ENCODE measurements at places on chromosomes 6 and 20.

DNA sequence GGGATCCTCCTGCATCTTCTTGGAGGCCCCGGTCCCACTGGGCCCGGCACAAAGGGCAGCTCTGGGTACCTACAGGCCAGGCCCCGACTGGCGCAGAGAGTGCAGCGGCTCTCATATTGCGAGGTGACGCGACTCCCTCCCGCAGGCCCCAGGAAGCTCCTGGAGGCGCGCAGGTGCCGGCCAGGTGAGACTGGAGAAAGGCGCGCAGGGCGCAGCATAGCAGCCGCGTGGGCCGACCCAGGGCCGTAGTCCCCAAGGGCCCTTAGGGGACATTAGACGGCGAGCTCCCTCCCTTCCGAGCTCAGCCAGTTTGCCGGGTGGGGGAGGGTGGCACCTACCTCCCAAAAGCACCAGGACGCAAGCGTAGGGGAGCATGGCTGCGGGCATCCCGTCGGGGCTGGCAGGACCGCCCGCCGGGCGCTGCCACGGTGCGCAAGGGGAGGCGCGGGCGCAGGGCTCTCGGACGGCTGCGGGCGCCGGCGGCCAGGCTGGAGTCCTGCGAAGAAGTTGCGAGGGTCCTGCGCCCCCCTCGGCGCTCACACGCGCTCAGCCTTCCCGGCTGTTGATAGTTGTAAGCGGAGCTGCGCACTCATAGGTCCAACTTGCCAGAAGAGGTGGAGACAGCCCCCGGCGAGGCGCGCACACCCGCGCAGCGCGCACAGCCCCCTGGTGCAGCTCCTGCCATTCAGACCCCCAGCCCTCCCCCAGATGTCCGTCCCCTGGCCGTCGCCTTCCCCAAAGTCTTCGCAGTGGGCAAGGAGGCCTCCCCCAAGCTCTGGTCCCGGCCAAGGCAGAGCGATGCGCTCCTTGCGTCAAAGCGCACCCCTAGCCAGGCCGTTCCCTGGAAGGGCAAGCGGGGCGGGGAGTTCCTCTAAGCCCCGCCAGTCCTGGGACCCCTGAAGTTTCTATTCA is 622 bp downstream of the APCDD1L start:
- no peak for DNase-seq

GRCh38 chr20:58638467-58639181 is 12.5 kb upstream of the STX16 start:
- DNase-seq: no peak

DNA sequence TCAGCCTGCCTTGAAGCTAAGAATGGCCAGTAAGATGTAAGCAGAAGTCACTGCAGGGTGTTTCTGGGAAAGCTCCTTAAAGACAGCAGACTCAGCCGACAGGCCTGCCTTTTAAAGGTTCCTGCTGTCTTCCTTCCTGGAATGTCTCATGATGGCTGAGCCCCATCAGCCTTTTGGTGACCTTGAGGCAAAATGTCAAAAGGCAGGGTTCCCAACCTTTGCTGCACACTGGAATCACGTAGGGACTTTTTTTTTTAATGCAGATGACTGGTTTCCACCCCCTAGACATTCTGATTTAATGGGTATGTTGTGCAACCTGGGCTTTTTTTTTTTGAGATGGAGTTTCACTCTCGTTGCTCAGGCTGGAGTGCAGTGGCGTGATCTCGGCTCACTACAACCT is 11.6 kb downstream of the MDGA1 start:
- no peak for DNase-seq

- no peak for DNase-seq
These were observed 49.5 kb upstream of the CCDC167 start for GRCh38 chr6:37549154-37549553.

DNA sequence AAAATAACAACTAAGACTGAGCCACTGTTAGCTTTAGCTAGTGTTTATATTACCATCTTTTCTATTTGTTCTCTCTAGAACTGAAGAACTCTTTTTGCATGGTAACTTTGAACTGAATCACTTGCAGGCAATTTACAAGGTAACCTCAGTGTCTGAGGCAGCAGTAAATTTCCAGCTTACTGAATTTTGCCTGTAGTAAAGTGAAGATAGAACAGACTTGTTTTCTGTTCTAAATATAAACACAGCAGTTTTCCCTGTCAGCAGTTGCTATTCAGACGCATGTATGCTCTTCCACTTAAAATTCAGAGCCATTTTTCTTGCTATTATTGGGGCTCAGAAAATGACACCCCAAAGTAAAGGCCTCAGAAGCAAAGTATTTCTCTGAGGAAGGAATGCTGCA is 974.0 kb upstream of the GJE1 start:
- no peak for DNase-seq

- no peak for DNase-seq
These were observed 139.3 kb downstream of the UNC5CL start for GRCh38 chr6:40899684-40900155.

DNA sequence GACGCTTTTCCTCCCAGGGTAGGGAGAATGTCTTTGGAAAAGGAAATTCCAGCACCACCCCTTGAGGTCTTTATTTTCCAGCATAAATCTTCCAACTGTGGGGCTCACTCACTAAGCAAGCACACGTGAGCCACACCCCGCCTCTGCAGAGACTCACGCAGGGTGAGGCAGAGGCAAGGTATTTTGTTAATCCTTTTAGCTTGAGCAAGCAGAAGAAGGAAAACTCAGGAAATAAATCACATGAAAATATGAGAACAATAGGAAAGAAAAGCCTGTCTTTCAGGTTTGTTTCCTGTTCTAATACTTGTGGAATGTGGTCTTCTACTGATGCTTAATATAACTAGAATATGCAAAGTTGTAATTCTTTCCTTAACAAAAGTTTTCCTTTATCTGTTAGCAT is 4.1 kb upstream of the PHACTR2 start:
- no peak for DNase-seq

- DNase-seq: no peak
These were observed 62.7 kb upstream of the TRAF3IP2 start for GRCh38 chr6:111668410-111668809.

GRCh38 chr20:5675103-5676091 is 74.8 kb upstream of the SHLD1 start:
- DNase-seq: no peak

DNA sequence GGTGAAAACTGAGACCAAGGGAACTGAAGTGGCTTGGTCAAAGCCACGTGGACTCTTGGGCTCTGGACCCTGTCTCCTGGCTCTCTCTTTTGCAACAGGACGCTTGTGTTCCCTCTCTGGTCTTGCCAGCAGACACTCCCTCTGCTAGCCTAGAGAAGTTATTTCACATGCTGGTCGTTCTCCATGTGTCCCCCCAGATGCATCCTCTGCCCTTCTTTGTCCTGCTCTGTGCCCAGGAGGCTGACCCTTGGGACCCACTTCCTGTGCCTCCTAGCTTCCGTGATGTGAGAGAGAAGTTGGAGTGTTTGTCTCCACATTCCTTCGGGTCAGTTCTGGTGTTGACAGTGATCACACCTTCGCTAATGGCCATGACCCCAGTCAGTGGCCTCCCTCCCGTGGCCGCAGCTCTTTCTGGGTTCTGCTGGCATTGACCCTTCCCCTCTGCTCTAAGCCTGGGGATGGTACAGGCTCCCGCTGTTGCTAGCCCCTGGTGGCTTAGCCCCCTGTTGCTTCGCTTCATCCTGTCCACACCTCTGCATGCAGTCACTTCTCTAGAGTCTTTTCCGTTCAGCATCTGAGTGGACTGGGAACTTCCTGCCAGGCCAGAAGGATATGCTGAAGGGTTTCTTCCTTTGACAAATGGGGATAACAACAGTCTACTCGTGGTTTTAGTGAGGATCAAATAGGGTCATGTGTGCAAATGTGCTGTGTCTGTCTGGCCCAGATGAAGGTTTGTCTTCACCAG is 70.1 kb upstream of the BMP2 start:
- DNase-seq: no peak

DNA sequence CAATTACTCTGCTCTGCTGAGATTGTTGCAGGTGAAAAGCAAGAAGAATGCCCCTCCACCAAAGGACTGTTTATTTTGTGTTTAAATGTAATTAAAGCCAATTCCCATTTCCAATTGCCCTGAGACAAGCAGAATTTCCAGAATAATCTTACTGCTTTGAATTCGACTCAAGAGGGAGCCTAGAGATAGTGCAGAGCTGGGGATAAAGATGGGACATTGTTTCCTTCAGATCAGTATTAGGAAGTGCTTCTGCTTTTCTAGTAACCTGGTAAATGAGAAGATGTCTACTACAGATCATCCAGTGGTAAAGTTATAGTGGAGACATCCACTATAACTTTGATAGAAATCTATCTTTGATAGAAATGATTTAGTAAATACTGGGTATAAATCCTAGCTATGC is 326.9 kb downstream of the UBE3D start:
- DNase-seq: no peak
